Calu3 (cell line): ENCODE measurements at places on chromosomes 11 and 22.

DNA sequence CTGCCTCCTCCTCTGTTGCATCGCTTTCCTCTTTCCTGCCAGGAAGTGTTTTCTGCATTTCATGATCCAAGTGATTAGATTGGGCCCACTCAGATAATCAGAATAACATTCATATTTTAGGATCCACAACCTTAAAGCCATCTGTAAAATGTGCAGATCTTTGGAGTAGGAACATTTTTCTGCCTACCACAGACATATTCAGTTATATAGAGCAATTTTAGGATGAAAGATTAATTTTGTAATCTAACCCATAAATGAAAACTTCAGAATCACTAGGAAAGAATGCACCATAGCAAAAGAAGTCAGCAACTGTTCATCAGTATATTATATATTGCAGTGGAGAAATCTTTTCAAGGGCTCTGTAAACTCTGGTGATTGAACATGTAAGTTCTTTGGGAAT is 659.9 kb upstream of the LUZP2 start:
- no peak for DNase-seq

- no peak for DNase-seq
Measured at GRCh38 chr11:68044145-68044813, 5.5 kb downstream of the TCIRG1 start.

- DNase-seq = no peak
Measured at GRCh38 chr11:128399251-128400121, 187.9 kb downstream of the ETS1 start.

DNA sequence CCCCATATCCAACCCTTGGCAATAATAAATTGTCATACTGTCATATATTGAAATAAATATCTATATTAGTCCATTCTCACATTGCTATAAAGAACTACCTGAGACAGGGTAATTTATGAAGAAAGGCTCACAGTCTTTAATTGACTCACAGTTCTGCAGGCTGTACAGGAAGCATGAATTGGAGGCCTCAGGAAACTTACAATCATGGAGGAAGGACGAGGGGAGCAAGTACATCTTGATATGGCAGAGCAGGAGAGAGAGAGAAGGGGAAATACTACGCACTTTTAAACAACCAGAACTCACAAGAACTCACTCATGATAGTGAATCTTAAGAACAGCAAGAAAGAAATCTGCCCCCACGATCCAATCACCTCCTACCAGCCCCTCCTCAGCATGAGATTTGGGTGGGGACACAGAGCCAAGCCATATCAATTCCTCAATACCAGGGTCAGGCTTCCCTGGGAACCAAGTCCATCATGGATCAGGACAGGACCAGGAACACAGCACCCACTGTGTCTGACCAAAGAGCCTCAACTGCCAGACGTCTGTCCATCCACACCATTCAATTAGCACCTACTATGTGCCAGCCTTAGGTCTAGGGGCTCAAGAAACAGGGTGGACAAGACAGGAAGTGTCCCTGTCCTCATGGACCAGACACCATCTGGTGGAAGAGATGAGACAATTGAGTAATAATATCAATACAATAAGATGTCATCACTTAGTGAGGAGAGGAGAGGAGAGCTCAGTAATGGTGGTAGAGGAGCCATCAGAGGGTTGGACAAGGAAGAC is 56.9 kb upstream of the TOP3B start:
- no peak for DNase-seq

GRCh38 chr22:23065069-23065451 is 5.3 kb upstream of the GNAZ start:
- no peak for DNase-seq

DNA sequence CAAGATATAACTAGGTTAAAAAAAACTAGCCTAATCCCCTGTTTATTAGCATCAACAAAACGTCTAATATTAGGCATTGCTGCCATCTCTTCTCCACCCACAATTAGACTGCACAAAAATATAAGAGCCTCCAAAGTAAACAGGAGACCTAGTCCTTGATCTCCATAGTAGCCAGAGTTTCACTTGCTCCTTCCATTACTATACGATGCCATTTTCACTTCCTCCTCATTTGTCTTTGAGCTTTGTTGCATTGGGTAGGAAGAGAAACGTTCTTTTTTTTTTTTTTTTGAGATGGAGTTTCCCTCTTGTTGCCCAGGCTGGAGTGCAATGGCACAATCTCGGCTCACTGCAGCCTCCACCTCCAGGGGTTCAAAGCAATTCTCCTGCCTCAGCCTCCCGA is 42.3 kb upstream of the RDX start:
- no peak for DNase-seq

- DNase-seq = peak; percentile 43
Measured at GRCh38 chr22:35310556-35311550, 11.2 kb downstream of the TOM1 start.

GRCh38 chr11:120519474-120519873 is 7.9 kb downstream of the GRIK4 start:
- no peak for DNase-seq

DNA sequence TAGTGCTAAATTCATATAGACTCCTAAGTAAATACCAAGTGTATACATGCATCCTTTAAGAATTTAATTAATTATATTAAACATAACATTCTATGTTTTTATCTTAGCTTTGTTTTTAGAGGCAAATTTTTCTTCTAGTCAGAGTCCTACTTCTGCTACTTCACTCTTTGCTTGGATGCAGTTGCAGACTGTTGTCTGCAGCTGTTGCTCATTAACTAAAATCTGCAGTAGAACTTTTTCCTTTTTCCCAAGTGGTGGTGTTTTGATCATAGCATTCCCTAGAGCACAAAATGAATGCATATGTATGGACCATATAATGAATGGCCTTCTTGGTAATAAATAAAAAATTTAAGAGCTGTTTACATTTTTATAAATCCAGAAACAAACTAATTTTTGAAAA is 198.3 kb downstream of the CASP12 start:
- DNase-seq = no peak

DNA sequence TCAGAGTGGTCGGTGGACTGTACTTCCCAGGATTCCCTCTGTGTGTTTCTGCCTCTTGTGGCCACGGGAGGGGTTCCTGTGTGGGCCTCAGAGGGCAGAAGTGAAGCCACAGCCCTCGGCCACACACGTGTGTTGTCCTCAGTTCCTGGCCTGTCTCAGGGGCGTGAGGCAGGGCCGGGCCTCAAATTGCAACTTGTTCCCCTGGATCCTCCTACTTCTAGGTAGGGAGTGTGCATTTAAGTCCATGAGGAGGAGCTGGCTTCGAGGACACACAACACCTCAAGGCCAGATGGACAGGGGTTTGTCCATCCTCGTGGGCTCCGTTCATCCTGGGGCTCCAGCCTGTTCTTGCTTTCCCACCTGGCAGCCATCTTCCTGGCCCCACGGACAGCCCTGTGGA is 573.0 kb downstream of the TBC1D22A start:
- DNase-seq = no peak

DNA sequence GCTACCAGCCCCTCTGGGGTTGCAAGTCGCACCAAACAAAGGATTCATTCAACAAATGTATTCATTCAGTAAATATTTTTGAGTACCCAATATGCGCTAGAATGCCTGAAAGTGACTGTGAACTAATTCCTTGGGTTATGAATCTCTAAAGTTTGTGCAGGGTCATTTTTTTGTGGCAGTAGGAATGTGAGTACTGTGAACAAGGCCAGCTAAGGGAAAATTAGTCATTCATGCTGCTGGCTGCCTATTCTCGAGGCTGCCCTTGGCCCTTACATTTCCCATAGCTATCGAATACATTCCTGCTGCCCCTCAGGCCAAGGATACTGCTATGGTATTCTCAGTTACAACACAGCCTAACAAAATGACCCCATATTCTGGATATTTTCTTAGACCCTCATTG is 141.6 kb downstream of the TRPC6 start:
- no peak for DNase-seq

GRCh38 chr11:11279956-11280689 is 72.9 kb downstream of the CSNK2A3 start:
- no peak for DNase-seq

DNA sequence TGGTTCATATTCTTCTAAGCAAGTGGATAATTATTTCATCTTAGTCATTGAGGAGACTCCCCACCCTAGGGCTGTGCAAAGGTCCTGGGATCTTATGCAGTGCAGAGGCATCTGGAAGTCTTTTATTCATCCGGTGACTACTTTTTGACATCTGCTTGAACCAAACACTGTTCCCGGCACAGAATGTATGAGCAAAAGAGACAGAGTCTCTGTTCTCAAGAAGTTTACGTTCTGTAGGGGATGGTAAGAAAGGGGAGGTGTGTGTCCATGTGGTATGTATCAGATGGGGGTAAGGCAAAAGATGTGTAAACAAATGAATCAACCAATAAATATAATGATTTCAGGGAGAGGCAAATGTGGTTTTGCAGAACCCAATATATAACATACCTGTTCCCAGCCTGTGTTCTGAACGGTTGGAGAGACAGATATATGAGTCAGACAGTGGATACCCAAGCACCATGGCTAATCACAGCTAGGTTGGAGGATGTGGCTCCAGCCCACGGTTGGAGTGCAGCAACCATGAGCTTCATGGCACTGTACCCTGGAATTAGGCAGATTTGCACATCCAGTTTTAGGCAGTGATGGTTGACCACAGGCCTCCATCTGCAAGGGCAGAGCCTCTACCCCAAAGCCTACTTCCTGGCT is 75.1 kb upstream of the CADM1 start:
- no peak for DNase-seq

DNA sequence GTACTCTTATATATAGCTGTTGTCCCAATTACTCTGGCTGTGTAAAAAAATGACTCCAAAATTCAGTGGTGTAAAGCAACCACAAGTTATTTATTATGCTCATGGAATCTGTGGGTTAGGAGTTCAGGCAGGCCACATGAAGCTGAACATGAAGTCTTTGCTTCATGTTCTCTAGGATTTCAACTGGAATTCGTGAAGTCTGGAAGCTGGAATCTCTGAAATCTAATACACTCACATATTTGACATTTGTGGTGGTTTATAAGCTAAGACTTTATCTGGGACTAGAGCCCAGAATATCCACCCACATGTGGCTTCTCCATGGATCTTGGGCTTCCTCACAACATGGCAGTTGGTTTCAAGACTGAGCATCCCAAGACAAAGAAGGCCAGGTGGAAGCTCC is 430.6 kb downstream of the MIAT start:
- DNase-seq = no peak

DNA sequence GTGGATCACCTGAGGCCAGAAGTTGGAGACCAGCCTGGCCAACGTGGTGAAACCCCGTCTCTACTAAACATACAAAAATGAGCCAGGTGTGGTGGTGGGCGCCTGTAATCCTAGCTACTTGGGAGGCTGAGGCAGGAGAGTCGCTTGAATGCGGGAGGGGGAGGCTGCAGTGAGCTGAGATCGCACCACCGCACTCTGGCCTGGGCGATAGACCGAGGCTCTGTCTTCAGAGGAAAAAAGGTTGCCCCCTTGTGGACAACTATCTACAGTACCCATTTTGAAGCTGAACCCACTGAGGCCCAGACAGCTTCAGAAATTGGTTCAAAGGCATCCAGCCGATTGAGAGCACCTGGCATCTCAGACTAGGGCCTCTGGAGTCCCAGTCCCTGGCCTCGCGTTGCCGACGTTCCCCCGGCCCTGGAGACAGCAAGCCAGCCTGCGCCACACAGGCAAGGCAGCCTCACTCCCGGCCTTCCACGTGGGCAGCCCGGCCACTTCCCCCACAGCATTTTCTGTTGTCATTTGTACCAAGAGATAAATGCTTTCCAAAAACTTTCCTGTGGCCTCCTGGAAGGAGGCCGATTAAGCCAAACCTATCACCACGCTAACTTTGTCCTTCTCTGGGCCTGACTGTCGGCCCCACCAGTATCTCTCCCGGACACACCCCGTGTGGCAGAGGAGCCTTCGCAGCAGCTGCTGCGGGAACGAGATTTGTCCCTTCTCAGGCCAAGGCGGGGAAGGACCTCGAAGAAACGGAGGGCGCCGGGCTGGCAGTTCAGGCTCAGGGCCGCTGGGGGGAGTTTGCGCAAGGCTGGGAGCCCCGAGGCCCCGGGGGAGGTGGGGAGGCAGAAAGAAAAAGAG is 82.8 kb downstream of the FLI1 start:
- peak; percentile 49 for DNase-seq

- DNase-seq = no peak
Measured at GRCh38 chr22:42069801-42070516, 653 bp downstream of the NAGA start.

GRCh38 chr22:41799486-41800347 is 762 bp upstream of the CCDC134 start:
- no peak for DNase-seq

- no peak for DNase-seq
Measured at GRCh38 chr22:17767233-17768065, 6.8 kb downstream of the BID start.

GRCh38 chr11:117461396-117462182 is 133.9 kb downstream of the CEP164 start:
- no peak for DNase-seq

DNA sequence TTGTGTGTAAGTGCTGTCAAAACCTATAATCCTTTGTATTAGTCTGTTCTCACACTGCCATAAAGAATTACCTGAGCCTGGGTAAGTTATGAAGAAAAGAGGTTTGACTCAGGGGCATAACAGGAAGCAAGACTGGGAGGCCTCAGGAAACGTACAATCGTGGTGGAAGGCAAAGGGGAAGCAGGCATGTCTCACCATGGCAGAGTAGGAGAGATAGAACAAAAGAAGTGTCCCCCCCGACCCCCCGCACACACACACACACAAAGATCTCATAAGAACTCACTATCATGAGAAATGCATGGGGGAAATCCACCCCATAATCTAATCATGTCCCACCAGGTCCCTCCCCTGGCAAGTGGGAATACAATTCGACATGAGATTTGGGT is 2.3 kb upstream of the USP28 start:
- no peak for DNase-seq

DNA sequence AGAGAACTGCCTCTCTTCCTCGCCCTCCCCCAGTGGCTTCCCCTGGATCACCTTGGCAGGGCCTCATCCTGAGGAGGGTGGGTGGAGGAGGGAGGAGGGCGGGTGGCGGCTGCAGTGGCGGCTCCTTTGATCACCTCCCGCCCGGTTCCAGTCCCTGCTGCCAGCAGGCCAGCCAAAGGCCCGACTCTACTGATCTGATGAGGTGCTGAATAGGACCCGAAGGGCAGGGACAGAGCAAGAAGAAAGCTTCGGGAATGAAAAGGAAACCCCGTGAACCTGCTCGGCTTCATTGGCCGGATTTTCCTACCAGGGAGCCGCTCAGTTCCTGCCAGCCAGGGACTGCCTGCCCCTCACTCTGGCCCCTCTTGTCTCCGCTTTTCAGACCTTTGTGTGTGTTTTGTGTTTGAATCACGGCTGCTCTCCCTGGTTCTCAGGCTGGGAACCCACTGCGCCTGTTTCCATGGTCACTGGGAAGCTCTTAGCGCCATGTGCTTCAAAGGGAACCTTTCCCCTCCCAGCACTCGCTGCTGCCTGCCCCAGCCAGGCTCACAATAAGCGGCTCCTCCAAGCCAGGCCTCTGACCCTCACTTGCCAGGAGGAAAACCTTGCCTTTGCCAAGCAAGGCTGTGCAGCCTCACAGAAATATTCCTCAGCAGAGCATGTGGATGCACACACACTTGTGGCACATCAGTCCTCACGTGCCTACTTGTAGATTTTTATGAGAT is 56.8 kb downstream of the C22orf31 start:
- DNase-seq = peak; percentile 17
